ENCODE measurements at places on chromosomes 16 and 17.

- peak; percentile 23 for DNase-seq
Observed at GRCh38 chr17:53626286-53626685, 196.4 kb upstream of the KIF2B start.

- DNase-seq, result no peak
Observed at GRCh38 chr17:40538019-40538935, 27.0 kb downstream of the CCR7 start.

GRCh38 chr17:63258785-63259184 is 187.3 kb downstream of the CYB561 start:
- DNase-seq, result no peak

DNA sequence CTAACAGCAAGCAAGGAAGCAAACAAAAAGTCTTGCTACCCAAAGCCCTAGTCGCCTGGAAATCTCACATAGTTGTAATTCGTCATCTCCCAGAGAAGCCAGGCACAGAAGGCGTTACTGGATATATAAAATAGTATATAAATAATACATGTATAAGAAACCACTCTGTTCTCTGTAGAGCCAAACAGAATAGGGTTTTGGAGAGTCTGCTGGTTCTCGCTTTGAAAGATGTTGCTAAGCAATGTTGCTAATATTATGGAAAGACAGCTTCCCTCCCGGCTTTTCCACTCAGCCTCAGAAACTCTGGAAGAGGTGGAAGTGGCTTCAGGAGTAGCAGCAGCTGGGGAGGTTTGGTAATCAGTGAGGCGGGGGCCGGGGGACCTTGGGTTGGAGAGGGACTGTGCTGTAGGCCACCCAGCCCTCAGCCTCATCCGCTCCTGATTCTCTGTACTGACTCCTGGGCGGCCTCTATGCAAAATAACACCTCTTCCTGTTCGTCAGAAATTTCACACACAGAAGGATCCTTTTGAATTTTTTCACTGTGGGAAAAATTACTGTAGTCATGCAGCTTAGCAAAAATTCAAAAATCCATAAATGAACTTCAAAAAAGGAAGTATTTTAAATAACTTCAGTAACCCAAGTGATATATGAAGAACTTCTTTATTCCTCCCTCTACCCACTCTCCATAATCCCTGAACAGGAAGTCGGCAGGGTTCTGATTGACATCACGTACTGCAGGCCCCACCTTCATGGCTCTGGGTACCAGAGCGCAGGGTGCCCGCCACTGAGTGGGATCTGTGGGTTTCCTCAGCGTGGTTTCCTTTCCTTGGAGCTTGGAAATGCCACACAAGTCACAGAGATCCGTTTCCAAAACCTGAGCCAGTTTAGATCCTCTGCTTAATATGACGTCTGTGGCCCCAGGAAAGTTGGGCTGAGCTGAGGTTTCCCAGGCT is 51.4 kb downstream of the RAP1GAP2 start:
- DNase-seq, result no peak

- peak; percentile 66 for DNase-seq
Observed at GRCh38 chr17:76681222-76682137, 29.3 kb downstream of the MXRA7 start.

GRCh38 chr17:10196384-10196895 is 2.0 kb downstream of the GAS7 start:
- DNase-seq, result no peak

DNA sequence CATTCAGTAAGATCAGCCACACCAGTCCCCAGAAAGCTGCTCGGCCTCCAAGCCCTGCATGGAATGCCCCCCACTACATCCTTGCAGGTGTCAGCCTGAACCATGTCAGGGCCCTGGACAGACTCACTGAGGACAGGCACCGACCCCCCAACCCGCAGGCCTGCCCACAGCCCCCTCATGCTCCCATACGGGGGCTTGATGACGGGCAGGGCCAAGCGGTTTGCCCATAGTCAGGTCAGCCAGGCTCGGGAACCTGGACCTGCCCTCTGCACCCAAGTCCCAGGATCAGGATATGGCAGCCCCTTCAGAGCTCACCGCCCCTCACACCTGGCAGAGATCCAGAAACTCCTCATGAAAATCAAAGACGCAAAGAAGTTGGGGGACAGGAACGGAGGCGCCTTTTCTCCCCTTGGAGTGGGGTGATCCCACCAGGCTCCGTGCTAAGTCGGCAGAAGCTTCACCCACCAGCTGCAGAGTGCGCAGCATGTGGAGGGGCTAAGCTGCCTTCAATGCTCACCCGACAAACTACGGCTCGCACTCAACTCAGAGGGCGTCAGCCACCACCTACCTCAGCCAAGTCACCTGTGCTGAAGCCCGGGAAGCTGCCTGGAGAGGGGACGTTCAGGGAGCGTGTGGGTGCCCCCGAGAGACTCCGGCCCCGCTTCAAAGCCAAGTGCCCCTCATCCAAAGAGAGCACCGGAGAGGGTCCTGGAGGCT is 26.5 kb downstream of the GNPTG start:
- DNase-seq, result no peak

- DNase-seq, result no peak
Observed at GRCh38 chr16:29810699-29811169, 1.3 kb upstream of the PRRT2 start.

- DNase-seq, result no peak
Observed at GRCh38 chr16:30139583-30140481, 16.8 kb upstream of the MAPK3 start.

DNA sequence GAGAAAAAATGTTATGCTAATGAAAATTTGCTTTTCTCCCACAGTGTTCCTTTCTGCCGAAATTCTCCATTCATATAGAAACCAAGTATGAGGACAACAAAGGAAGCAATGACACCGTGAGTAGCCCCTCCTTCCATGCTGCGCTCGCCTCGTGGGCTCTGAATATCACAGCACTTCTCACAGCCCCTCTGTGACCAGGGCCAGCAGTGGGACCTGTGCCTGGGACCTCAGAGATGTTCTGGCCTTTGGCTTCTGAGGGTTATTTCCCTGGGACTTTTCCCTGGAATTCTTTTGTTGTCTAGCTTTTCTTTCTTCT is 139.6 kb upstream of the NOL11 start:
- DNase-seq, result no peak

DNA sequence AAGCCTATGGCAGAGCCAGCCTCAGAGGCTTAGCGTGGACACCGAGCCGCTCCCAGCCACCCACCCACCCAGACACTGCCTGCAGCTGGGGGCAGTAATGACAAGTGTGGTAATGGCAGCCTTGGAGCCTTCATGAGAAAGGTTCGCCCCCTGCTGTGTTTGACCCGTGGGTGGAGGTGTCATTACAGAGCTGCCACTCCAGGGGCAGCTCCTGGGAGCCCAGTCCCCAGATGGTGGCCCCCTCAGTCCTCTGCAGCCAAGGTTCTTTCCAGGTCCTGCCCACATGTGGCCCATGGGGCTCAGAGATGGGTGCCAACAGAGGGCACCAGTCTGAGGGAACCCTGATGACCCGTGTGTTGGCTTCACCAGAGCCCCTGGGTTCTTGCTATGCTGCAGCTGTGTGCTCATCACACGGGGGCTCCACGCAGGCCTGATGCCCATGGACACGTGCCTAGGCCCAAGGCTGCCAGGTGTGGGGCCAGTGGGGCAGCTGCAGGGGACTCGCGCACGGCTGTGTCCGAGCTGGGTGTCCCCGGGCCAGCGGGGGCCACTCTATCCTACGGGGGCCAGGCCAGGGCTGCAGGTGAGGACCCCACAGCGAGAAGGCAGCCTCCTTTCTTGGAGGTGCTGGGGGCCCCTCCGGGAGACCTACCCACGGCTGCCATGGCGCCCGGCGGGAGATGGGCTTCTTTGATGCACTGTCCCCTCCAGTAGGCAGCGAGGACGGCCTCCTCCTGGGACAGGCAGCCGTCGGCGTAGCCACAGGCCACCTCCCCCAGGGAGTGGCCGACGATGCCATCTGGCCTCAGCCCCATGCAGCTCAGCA is 8.1 kb downstream of the FASN start:
- DNase-seq, result no peak

- no peak for DNase-seq
Observed at GRCh38 chr16:27363797-27364196, 38.2 kb upstream of the IL21R start.

DNA sequence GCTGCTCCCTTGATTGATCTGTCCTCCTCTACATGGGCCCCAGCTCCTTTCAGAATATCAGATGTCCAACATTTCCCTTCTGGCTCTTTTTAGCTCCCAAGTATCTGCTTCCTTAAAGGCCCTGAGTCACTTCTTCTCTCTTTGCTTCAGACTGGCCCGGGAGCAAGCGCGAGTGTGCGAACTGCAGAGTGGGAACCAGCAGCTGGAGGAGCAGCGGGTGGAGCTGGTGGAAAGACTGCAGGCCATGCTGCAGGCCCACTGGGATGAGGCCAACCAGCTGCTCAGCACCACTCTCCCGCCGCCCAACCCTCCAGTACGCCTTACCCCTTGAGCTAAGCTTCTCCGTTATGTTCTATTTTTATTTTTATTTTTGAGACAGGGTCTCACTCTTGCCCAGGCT is 12.3 kb downstream of the CNTROB start:
- DNase-seq, result no peak

DNA sequence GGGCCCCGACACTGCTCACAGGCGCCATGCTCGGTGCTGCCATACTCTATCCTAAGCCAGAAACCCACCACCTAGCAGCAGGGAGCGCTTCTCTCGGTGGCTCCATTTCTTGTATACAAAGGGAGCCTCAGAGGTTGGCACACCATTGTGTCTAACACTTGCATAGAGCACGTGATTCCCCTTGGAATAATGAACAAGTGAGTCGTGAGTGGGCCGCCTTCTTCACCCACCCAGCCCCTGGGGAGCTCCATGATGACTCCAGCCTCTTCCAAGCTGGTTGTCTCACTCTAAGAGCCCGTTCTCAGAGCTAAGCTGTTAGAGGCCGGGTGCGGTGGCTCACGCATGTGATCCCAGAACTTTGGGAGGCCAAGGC is 82.3 kb upstream of the ZNF469 start:
- DNase-seq, result no peak

DNA sequence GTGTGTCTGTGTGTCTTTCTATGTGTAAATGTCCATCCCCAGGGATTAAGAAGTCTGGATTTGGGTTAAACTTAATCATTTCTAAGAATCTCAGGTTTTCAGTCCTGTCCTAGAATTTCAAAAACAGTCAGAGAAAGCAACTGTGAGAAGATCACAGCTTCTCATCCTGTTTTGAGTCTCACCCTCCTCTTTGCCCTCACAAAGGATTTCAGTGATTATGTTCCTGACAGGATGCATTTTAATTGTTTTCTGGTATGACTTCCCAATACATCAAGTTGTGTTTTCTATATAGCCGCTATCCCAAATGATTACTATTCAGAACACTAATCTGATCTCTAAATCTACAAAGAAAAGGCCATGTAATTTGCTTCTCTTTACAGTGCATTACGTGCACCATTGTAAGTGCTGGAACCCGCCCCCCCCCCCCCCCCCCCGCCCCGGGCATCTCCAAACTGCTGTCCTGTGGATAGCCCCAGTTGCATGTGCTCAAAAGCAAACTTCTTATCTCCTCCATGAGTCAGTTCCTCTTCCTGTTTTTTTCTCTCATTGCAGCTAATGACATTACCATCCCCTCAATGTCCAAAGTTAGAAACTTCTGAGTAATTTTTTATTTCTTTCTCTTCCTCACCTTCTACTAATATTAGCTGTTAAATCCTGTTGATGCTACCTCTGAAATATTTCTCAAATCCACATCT is 73.9 kb downstream of the CDH13 start:
- DNase-seq, result peak; percentile 12

- DNase-seq, result no peak
Observed at GRCh38 chr16:86083382-86084002, 184.5 kb downstream of the IRF8 start.

DNA sequence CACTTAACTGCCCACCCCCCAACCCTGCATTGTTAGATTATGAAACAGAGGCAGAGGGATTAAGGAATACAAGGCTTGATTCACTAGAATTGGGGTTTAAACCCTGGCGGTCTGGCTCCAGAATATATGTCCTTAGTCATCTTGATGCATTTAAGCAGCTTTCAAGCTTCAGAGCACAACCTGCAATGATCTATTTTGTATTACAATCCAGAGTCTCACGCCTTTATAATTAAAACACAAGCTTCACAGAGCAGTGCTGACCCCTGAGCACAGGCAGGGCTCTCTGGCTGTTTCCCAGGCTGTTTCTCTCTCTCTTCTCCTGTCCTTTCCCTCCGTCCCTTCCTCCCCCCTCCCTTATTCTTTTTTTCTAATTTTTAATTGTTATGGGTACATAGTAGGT is 209.1 kb downstream of the SPECC1 start:
- DNase-seq, result no peak

DNA sequence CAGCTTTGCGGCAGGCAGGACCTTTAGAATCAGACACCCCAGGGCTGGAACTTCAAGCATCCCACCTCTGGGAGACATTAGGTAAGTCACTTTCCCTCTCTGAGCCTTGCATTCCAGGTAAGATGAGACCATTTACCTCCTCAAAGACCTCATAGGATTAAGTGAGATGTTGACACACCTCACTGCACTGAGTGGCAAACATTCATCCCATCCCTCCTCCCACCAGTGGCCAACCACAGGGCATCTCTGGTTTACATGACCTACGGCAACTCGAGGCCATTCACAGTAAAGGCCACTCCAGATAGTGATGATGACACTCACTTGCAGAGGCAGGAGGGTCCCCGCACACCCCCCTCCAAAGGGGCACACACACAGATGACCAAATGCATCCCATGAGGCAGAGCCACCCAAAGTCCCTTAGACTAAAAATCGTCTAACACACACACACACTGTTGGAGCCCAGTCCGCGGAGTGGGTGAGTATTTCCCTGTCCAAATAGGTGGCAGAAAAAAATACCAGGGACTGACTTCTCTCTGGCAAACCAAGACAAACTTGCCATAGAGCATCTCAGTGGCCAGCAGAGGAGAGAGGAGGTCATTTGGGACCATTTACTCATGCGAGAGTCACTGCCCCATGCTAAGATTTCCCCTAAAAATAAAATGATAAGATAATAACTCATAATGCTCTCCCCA is 454.9 kb downstream of the SOX9 start:
- DNase-seq, result no peak

GRCh38 chr16:81315271-81316175 is 761 bp downstream of the GAN start:
- peak; percentile 58 for DNase-seq

DNA sequence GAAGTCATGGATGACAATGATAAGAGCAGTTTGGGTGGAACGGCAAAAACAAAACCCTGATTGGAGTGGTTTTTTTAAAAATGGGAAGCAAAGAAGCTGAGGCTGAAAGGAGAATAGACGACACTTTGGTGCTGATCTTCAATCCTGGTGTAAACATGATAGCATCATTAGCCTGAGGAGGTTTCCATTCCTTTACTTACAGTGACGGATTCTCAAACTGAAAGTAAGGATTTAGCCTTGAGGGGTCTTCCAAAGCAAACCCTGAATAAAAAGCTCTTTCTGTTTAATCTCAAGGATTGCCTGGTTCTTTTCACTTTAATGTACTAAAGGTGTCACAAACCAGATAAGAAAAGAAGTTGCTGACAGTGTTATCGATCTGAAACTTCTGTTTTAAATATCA is 69.3 kb downstream of the KCNJ2 start:
- DNase-seq, result no peak

Measured in urothelium cell line (cell line).